Sigmoid colon (tissue), 7 donors: ENCODE measurements at places on chromosomes 6 and 20. TPM values are rescaled to one million over a fixed set of nuclear protein-coding genes. Genes with fewer than 3 reads are reported as not detected.

GRCh38 chr6:151451417-151451949 lies 443 bp downstream of the RMND1 start:
- peak overlapping the region; percentile 86 for H3K4me3 ChIP-seq
- DNase-seq: no peak
- no peaks in the 10 kb centered on the region for H3K36me3 ChIP-seq
- no peaks in the 10 kb centered on the region for H3K27me3 ChIP-seq
- H3K4me1 ChIP-seq: peaks cover 22% of the 10 kb centered on the region
- H3K27ac ChIP-seq: peak overlapping the region; percentile 90

- H3K4me3 ChIP-seq: no peak overlapping the region
- no peaks in the 10 kb centered on the region for H3K27me3 ChIP-seq
- H3K36me3 ChIP-seq: no peaks in the 10 kb centered on the region
- no peak overlapping the region for H3K27ac ChIP-seq
- H3K4me1 ChIP-seq: no peaks in the 10 kb centered on the region
These were observed 65.2 kb downstream of the RIN2 start for GRCh38 chr20:19823216-19823615.

FGD2 gene
- polyA plus RNA-seq: 9.0 TPM

DNA sequence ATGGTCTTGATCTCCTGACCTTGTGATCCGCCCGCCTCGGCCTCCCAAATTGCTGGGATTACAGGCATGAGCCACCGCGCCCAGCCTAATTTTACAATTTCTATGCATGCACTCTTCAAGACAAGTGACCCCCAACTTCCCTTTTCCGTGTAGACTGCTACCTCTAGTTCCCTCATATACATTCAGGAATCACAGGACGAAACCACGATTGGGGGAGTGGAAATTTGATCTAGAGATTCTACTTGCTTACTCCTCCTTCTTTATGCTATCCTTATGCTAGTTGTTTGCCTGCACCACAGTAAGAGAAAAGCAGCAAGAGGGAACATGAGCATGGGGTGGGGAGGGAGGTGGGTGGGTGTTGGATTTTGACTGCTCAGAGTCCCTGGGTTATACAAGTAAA lies 34.9 kb downstream of the OSTM1 start:
- H3K27ac ChIP-seq: no peak overlapping the region
- H3K36me3 ChIP-seq: peaks cover 80% of the 10 kb centered on the region
- H3K27me3 ChIP-seq: no peaks in the 10 kb centered on the region
- DNase-seq: no peak
- no peaks in the 10 kb centered on the region for H3K4me1 ChIP-seq
- H3K4me3 ChIP-seq: no peak overlapping the region

- H3K4me1 ChIP-seq: no peaks in the 10 kb centered on the region
- DNase-seq: no peak
- no peaks in the 10 kb centered on the region for H3K27me3 ChIP-seq
- H3K4me3 ChIP-seq: no peak overlapping the region
- H3K36me3 ChIP-seq: no peaks in the 10 kb centered on the region
- H3K27ac ChIP-seq: no peak overlapping the region
These were observed 177.5 kb upstream of the CST7 start for GRCh38 chr20:24771542-24772061.

- H3K4me3 ChIP-seq: no peak overlapping the region
- H3K4me1 ChIP-seq: no peaks in the 10 kb centered on the region
- H3K36me3 ChIP-seq: peaks cover 18% of the 10 kb centered on the region
- no peak overlapping the region for H3K27ac ChIP-seq
- no peak for DNase-seq
- no peaks in the 10 kb centered on the region for H3K27me3 ChIP-seq
These were observed 14.6 kb downstream of the ESF1 start for GRCh38 chr20:13770141-13770540.

GRCh38 chr6:91600561-91600960 lies 1013.7 kb upstream of the MAP3K7 start:
- no peaks in the 10 kb centered on the region for H3K36me3 ChIP-seq
- DNase-seq: no peak
- H3K4me3 ChIP-seq: no peak overlapping the region
- no peaks in the 10 kb centered on the region for H3K27me3 ChIP-seq

DNA sequence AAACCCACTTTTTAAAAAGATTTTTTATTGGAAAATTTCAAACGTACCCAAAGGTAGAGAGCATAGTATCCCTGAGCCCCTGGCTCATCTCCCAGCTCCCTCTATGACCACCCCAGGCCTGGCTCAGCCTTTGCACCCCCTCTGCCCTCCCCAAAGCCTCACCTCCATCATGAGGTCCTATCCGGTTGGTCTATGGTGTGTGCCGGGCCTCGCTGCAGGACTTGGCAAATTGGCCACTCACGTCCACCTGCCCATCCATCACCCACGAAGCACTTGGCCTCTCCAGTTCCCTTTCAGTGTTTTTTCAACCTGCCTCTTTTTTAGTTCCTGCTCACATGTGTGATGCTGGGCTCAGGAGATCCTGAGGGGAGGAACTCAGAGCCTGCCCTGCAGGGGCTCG lies 147.4 kb downstream of the CDH4 start:
- no peak overlapping the region for H3K4me3 ChIP-seq
- no peaks in the 10 kb centered on the region for H3K36me3 ChIP-seq
- H3K27me3 ChIP-seq: no peaks in the 10 kb centered on the region
- no peak overlapping the region for H3K27ac ChIP-seq

ADAM33 gene
- 12.3 TPM for polyA plus RNA-seq

RXRB gene
- polyA plus RNA-seq: 33.2 TPM

TBXT gene
- polyA plus RNA-seq: not detected

- no peaks in the 10 kb centered on the region for H3K27me3 ChIP-seq
- H3K4me1 ChIP-seq: no peaks in the 10 kb centered on the region
- DNase-seq: no peak
- no peak overlapping the region for H3K4me3 ChIP-seq
- no peak overlapping the region for H3K27ac ChIP-seq
These were observed 23.0 kb upstream of the FKBP1A start for GRCh38 chr20:1415667-1416468.

DNA sequence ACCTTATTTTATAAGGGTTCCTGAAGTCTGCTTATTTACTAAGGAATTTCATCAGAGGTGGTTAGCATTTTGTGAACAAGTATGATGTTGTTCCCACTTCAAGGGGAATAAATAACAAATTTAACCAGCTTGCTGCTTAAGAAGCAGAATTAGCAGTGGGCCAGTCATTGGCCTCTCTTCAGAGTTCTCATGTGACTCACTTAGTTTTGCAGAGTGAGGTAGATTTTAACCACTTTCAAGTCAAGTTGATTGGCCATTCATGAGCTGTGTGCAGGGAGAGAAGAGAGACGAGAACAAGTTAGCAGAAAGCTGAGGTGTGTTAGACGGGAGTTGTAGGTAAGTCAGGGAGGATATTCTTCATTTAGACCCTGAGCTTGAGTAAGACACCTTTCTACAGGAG lies 18.1 kb downstream of the TOP1 start:
- H3K4me3 ChIP-seq: no peak overlapping the region
- no peaks in the 10 kb centered on the region for H3K36me3 ChIP-seq
- no peaks in the 10 kb centered on the region for H3K27me3 ChIP-seq

DNA sequence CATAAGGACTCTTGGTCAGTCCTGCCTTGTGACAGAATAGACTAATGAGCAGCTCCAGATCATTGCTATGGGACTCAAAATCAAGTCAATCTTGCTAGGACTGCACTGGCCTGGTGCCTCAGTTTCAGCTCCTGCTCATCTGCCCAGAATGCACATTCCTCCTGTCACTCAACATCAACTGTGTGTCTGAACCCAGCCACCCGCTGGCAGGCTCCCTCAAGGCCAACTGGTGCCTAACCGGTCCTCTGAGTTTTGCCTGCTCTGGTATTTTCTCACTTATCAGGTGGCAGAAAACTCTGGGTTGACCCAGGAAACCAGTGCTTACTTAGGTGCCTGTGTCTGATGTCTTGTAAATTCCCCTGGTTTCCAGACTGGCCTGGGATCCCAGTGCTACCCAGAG lies 297.7 kb downstream of the DHX35 start:
- H3K4me3 ChIP-seq: no peak overlapping the region
- no peaks in the 10 kb centered on the region for H3K36me3 ChIP-seq
- H3K4me1 ChIP-seq: no peaks in the 10 kb centered on the region
- no peaks in the 10 kb centered on the region for H3K27me3 ChIP-seq
- no peak for DNase-seq

GHRH gene
- not detected for polyA plus RNA-seq

DNA sequence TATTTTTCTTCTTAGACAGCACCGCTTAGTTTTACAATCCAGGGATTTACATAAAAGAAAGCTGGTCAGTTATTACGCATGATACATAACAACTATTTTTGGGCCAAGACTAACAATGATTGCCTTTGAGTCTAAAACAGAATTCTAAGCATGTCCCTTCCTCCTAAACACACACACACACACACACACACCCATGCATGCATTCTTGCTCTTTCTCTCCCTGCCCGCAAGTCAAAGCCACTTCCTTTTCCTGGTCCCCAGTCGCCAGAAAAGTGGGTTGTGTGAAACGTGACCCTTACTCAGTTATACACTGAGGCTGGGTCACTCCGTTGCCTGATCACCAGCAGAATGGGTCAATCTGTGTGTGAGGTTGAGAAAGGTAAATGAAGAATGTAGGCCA lies 31.4 kb downstream of the FYN start:
- DNase-seq: no peak
- peaks cover 12% of the 10 kb centered on the region for H3K4me1 ChIP-seq
- H3K36me3 ChIP-seq: no peaks in the 10 kb centered on the region
- no peak overlapping the region for H3K4me3 ChIP-seq
- H3K27ac ChIP-seq: no peak overlapping the region

DNA sequence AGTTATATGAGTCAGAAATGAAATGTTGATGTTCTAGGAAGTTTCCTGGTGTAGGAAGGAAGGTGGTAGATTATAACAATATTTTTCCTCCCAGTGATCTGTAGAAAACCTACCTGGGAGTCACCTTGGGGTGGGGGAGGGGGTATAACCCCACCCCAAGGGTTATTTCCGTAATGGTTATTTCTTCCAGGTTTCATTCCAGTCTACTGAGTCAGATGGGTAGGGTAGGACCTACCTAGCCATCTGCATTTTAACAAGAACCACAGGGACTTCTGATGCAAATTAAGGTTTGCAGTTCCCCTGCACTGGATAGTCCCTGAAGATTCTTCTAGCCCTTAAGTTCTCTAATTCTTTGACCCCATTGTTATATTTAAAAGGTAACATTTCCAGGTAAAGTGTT lies 88.9 kb downstream of the ARMC2 start:
- no peaks in the 10 kb centered on the region for H3K4me1 ChIP-seq
- no peaks in the 10 kb centered on the region for H3K27me3 ChIP-seq
- H3K36me3 ChIP-seq: no peaks in the 10 kb centered on the region
- no peak overlapping the region for H3K4me3 ChIP-seq
- no peak for DNase-seq

LRRN4 gene
- not detected for polyA plus RNA-seq

DNA sequence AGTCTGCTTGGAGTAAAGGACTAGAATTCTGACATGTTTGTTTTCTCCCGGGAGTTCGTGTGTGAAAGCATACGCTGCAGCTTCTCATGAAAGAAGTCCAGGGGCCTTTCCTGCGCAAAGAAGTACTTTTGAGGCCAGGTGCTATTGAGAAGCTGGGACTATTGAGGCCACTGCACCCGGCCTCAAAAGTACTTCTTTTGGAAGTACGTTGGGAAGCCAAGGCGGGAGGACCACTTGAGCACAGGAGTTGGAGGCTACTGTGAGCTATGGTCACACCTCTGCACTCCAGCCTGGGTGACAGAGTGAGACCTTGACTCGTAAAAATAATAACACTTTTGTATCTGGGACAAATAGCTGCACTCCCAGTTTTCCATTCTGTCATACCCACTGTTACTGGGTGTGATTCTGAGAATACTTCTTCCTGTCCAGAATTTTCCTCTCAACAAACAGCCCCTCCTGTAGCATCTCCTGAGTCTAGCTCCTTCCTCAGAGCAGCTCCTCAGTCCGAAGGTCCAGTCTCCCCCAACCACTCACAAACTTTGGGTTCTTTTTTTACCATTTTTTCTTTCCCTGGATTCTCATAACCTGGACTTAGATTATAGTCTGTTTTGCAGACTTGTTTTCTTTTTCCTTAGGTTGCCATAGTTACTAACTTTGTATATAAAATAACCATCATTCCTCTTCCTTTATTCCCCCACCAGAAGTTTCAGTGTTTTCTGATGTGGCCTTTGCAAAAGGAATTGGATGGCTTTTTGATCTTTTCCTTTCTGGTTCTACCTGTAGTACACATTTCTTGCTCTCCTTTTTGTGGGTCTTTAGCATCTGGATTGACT lies 12.7 kb downstream of the STK35 start:
- no peaks in the 10 kb centered on the region for H3K27me3 ChIP-seq
- DNase-seq: no peak
- no peaks in the 10 kb centered on the region for H3K4me1 ChIP-seq
- no peak overlapping the region for H3K4me3 ChIP-seq
- H3K36me3 ChIP-seq: peaks cover 14% of the 10 kb centered on the region

DNA sequence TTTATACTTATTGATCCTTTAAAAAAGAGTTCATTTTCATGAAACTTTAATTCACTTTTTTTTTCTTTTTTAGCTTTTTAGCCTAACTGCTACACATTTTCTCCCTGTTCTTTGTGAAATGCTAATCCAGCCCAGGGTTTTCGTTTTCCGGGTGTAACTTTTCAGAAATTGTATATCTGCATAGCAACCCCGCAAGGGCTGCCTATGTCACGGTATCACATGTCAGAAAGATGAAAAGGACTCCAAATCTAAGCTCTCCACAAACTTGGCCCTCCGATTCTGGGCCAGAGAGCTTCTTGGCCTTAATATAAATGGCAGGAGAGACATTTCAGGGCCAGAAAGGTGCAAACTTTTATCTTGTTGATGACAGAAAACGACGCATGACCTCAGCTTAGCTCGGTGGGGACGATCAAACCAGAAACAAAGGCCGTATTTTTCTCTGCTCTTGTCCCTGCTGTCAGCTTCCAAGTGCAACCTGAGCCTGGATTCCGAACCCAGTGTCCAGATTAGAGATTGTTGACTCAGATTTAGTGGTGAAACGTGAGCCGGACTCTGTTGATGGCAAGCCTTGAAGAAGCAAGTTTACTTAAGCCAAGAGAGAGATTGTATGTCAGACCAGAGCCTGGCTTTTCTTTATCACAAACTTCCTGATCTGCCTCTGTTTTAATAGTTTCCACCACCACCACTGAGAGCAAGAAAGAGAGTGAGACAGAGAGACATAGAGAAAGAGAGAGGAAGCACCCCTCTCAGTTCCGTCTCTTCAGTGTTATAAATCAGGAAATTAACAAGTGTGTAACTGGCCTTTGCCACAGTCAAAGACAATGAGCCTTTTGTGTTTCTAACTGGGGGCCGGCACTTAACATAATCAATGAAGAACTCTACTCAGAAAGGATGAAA lies 157.8 kb downstream of the SCML4 start:
- H3K27ac ChIP-seq: peak overlapping the region; percentile 40
- no peak overlapping the region for H3K4me3 ChIP-seq
- DNase-seq: no peak
- H3K4me1 ChIP-seq: peaks cover 7% of the 10 kb centered on the region

DNA sequence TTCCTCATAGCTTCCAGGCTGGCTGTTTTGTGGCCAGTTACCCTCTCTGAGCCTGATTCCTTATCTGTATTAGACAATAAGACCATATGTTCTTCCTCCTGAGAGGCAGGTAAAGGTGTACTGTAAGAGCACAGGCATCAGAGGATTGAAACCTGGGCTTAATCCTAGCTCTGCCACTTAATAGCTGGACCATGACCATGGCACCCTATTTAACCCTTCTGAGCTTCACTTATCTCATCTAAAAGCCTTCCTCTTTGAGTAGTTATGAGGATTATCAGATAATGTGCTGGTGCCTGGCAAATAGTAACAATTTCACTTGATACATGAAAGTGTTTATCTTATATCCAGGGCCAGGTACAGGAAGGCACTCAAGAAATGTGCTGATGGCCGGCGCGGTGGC lies 34.9 kb downstream of the BCL2L1 start:
- H3K27ac ChIP-seq: no peak overlapping the region
- H3K4me3 ChIP-seq: no peak overlapping the region
- no peaks in the 10 kb centered on the region for H3K36me3 ChIP-seq
- no peaks in the 10 kb centered on the region for H3K27me3 ChIP-seq
- no peak for DNase-seq
